ENCODE measurements at places on chromosomes 11 and 22.

DNA sequence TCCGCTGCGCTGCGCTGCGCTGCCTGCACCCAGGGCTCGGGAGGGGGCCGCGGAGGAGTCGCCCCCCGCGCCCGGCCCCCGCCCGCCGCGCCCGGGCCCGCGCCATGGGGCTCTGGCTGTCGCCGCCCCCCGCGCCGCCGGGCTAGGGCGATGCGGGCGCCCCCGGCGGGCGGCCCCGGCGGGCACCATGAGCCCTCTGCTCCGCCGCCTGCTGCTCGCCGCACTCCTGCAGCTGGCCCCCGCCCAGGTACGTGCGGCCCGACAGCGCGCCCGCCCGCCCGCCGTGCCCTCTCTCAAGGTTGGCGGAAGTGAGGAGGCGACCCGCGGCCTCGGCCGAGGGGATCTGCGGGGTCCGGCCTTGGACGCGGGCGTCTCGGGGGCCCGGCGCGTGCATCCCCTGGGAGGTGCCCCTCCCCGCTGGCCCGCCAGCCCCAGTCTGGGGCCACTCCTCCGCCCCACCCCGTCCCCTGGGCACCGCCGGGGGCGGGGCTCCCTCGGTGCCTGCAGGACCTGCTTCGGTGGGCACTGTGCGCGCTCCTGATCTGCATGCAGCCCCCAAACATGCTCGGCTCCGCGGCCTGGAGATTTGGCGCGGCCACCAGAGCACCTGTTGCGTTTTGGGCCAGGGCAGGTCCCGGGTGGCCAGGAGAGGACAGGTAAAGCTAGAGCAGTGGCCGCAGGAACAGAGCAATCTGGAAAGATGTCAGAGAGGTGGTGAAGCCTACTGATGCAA lies 429 bp downstream of the VEGFB start:
- peak; percentile 49 for DNase-seq

GRCh38 chr11:128904656-128905344 lies 13.6 kb downstream of the KCNJ5 start:
- no peak for DNase-seq

GRCh38 chr22:31343235-31344191 lies 2.6 kb downstream of the PATZ1 start:
- peak; percentile 59 for DNase-seq

DNA sequence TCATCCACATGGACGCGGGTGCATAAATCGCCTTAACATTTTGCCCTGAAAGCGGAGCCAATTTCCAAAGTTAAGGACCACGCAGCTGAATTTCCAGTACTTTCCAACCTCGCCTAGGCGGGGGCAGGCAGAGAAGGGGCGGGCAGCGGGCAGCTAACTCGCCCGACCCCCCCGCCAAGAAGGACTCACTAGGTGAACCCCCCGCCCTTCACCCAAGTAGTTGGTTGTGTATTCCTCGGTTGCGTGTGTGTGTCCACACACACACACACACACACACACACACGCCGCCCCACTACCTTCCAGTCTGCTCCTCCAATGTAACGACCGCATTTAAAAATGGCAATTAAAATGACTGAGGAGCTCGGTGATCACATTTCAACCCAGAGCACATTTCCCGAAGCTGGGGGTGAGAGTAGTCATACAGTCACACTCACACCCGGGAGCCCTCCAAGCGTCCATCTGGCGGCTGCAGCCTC lies 1.4 kb downstream of the TENM4 start:
- no peak for DNase-seq

DNA sequence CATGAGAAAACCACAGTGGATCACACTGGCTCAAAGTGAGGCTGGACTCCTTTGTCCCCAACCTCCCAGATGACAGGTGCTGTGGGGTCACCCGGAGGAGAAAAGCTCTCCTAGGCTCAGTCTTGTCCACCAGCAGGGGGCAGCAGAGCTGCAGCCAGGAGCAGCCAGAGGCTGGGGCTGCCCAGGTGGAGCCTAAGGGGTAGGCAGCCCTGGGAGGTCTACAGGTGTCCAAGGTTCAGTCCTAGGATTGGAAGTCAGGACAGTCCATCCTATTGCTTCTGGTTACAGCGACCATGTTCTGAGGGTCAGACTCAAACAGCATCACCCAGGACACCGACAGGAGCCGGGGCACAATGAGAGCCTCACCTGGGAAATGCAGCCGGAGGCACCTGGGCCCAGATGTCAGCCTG lies 77.6 kb upstream of the IGLL5 start:
- peak; percentile 78 for DNase-seq

DNA sequence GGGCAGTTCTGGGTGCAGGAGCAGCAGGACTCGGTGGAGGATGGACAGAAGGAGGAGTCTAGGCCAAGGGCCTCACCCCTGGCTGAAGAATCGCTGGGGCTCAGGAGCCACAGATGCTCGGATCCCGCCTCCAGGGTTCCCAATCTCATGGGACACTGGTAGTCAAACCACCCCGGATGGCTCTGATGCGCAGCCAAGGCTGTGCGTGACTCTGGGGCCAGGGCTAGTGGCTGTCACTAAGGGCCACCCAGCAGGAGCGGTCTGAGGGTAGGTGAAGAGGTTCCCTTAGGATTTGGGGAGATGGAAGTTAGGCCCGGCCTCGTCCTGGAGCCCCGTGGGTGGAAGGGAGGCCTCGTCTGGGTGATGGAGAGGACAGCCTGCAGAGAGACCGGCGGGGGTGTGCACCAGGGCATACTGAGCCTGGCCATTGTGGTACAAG lies 300.6 kb downstream of the TBC1D22A start:
- no peak for DNase-seq

DNA sequence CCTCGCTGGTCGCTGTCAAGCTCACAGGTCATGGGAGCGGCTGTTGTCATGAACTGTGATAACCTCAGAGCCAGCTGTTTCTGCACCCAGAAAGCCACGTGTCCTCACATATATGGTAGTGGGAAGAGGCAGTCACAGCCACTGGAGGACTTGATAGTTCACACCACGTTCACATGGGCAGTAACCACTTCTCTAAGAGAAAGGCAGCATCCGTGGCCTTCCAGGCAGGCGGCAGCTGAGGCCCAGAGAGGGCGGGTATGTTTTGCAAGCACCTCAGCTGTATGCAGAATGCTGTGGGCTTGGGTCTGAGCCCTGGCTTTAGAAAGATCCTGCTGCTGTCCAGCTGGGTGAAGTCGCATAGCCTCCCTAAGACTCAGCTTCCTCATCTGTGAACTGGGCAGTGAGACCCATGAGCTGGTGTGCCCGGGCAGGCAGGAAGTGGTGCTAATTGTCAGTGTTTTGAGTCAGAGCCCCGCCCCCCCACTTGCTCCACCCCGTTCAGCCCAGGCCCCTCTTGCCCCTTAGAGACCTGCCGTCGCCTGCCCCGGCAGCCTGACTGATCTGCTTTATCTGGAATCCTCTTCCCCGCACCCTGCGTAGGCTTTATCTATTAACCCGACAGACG lies 13.3 kb downstream of the TTC38 start:
- no peak for DNase-seq

- no peak for DNase-seq
These were observed 183.1 kb downstream of the NAV2 start for GRCh38 chr11:19895776-19896175.

- DNase-seq = no peak
These were observed 377.4 kb upstream of the LARGE1 start for GRCh38 chr22:34297536-34298120.

DNA sequence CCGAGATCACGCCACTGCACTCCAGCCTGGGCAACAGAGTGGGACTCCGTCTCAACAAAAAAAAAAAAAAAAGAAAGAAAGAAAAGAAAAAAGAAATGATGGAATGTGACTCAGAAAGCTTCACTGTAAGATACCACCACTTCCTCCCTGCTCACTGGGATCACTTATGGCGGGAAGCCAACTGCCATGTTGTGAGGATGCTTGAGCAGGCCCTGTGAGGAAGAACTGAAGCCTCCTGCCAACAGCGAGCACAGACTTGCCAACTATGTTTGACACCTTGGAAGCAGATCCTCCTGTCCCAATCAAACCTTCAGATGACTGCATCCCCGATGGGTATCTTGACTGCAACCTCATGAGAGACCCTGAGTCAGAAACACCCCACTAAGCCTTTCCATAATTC lies 8.3 kb downstream of the SEC14L6 start:
- DNase-seq = no peak

GRCh38 chr11:128888034-128888985 lies 2.8 kb upstream of the KCNJ5 start:
- DNase-seq = no peak

DNA sequence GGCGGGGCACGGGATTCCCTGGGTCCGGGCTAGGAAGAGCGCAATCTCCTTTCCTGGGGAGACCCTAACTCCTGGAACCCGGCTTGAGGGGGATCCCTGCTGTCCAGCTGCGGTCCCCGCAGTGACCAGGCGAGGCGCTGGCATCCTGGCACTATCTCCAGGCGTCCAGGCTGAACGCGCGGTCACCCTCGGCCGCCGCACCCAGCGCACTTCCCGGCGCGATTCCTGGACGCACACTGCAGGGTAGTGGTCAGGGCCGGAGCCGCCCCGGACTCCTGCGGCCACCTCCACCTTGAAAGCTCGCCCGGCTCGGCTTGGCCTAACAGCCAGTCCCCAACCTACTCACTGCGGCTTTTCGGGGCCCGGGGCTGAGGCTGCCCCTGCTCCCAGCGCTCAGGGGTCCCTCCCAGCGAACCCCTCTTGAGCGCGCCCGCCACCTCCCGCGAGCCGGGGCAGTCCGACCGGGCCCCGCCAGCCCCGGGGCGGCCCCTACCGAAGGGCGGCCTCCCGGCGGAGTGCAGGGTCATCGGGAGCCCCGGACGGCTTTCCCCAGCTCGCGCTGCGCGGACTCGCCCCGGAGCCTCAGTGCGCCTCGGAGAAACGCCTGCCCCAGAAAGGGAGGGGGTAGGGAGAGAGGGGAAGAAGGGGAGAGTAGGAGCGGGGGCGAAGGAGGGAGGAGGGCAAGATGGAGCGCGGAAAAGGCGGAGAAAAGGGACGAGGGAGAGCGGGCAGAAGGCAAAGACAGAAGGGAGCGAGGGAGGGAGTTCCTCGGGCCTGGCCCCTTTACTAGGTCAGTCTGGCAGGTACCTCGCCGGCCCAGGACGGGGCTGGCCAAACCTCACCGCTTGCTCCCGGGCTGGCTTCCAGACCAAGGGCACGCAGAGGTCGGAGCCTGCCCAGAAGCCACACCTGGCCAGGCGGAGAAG lies 1.0 kb downstream of the POU2AF3 start:
- peak; percentile 12 for DNase-seq

- no peak for DNase-seq
These were observed 31.2 kb downstream of the MTMR3 start for GRCh38 chr22:29914165-29914564.

DNA sequence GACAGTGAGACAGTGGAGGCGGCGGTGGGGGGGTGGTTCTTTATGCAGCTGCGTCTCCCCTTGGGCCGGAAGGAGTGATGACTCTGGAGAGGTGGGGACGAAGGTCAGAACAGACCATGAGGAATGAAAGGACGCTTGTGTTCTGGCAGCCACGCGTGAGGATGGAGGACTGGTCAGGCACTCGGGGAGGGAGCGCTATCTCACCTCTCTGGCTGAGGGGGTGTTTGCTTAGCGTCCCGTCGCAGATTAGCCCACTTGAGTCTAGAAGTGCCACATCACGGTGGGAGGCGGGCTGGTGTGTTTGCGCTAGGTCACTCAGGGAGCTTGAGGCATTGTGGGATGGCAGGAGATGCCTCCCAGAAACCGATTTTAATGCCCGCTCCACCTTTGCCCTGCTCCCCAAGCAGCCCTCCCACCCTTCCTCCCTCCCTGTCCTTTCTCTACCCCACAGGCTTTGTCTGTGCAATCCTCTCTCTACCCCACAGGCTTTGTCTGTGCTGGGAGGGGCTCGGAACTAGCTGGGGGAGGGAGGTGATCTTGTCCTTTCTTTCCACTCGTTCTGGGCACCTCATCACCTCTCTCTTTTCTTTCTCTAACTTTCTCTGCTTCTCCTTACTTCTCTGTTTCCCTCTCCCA lies 97.8 kb downstream of the PKNOX2 start:
- DNase-seq = no peak

DNA sequence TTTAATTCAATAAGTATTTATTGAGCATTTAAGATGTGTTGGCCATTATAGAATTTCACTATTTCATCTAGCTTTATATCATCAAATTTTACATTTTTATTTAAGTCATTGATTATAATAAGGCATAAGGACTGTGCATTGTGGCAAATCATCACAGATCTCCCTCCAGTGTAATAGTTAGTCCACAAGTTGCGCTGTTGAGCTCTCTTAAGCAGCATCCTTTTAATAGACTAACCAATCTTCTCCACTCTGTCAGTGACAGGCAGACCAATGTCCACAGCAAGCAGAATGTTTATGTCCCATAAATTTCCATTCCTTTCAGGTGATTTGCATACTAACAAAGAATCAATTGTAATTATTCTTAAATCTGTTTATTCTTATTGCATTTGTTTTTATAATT lies 595.3 kb upstream of the CCDC90B start:
- DNase-seq = no peak

GRCh38 chr22:23131931-23132330 lies 9.9 kb downstream of the RSPH14 start:
- DNase-seq = no peak

DNA sequence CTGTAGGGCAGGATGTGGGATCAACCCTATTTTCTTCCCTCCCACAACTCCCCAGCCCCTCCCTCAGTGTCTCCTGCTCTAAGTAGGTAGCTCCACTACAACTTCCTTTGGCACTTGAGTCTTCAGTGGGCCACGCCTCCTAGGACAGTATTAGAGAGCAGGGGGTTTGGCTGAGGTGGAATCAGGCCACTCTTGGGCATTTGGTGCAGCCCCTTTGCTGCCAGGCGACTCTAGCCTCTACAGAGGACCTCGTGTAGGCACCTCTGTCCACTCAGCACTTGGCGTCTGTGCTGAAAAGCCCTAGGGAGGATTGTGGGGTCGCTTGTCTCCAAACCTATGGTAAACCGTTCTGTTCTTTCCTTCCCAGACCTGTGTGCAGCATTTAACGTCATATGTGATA lies 2.7 kb downstream of the FADD start:
- no peak for DNase-seq

- no peak for DNase-seq
These were observed 482.0 kb upstream of the B3GAT1 start for GRCh38 chr11:134893810-134894685.

GRCh38 chr11:67998150-67999045 lies 5.5 kb downstream of the UNC93B1 start:
- no peak for DNase-seq

GRCh38 chr11:61331651-61332050 lies 1.3 kb downstream of the DDB1 start:
- no peak for DNase-seq

GRCh38 chr11:70610566-70611565 lies 212.5 kb downstream of the CTTN start:
- DNase-seq = no peak

- DNase-seq = no peak
These were observed 252.1 kb downstream of the SBF2 start for GRCh38 chr11:10041748-10042446.

- no peak for DNase-seq
These were observed 194.9 kb downstream of the SWAP70 start for GRCh38 chr11:9858822-9859221.

DNA sequence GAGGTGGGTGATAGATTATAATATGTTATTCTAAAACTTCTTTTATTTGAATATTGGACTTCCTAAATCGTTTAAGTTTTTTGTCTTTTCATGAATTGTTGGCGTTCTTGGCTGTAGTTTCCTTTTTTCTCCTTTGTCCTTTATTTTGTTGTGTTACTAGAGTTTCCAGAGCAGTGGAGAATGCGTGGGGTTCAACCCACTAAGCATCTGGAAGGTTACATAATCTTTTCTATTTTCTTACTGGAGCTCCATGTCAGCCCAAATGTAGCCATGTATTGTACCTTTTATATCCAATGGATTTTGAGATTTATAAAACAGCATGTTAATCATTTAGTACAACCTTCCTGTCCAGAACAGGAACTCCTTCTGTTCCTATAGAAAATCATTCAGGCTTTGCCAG lies 63.2 kb downstream of the PPP6R3 start:
- no peak for DNase-seq

- DNase-seq = no peak
These were observed 46.3 kb upstream of the RAPSN start for GRCh38 chr11:47495011-47495855.
